ENCODE measurements at places on chromosomes 7 and 10.

DNA sequence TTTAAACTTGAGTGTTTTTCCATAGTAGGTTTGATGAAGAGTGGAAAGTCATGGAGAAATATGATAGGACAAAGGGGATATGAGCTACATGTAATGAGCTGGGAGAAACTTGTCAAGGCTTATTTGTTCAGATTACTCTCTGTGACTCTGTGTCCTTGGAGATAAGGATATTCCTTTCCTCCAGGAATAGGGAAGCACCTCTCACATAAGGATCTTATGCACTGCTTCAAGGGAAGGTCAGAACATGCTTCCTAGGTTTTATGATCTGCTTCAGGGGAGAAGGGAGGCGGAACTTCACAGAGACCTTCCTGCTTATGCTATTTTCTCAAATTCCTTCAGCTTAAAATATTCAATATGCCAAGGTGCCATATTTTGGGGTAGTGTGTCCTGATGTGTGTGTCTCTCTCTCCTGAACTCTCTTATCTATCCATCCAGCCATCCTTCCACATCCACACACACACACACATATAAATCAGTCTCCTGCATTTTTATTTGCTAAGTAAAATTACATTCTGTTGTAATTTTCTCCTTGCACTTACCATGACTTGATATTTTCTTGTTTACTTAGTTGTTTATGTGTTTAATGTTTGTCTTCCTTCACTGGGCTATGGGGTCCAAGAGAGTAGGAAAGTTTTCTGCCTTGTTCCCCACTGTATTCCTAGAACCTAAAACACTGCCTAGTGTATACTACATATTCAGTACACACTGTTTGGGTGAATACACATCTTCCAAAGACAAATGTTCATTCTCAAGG is 26.4 kb downstream of the ARL4A start:
- no peak for DNase-seq

DNA sequence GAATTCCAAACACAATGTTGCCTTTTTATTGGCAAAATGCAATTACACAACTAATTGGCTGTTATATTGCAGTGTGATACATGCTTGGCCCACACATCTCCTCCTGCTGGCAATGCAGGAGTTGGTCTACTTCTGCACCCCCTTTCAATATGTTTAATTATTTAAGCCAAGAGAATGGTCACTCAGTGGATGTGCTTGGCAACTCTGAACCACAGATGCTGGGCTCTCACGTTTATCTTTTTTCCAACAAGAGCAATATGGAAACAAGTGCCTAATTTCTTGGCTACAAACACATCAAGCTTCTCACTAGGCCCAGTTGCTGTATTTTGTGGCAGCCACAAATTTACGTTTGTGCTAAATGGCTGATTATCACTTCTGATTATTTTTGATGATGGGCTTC is 1149.2 kb upstream of the CELF2 start:
- DNase-seq = no peak

- no peak for DNase-seq
Observed at GRCh38 chr10:121352231-121352855, 245.9 kb downstream of the FGFR2 start.

DNA sequence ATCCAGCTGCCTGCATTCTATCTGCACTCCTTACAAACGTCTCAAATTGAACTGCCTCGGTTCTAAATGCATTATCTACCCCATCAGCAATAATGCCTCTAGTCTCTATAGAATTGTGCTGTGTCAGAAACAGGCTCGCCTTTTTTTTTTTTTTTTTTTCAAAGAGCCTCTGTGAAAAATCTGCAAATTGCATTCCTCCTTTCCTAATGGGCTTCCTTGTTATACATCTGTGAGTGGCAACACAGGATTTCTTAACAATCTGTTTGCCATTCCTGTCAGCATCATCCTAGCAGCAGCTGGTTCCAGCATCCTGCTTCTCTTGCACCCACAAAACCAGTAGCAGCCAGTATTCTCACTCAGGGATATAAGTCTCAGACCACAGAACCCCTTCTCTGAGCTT is 413.5 kb upstream of the SEMA3D start:
- no peak for DNase-seq

DNA sequence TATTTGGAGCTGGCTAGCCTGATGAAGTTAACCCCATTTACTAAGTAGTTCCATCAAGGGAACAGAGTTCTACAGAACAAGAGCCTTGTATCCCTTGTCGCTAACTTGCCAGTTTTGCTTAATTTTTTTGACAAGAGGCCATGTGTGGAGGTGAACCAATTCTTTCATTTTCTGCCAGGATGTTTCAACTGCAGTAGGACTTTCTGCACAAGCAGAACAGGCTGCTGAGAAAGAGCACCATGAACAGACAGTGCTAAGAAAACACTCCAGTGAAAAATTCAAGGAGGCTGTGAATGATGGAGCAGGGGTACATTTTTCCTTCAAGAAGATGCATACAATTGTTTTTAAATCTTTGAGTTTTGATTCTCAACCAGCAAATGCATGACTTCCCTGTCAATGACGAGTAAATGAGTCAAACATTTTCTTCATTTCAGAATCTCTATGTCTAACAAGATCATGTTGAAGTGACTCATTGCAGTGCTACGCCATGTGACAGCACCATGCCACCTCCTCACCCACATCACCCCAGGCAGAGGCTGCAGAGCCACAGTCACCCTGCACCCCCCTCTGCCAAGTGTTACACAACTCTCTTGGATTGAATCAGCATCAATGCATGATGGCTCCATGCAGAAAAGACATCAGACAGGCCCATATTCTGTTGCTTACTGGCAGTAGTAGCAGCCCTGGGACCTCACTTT is 193.1 kb downstream of the COBL start:
- peak; percentile 38 for DNase-seq

GRCh38 chr10:69451784-69452251 is 553 bp downstream of the TSPAN15 start:
- no peak for DNase-seq

- DNase-seq = no peak
Observed at GRCh38 chr10:4301291-4302045, 516.5 kb upstream of the KLF6 start.

DNA sequence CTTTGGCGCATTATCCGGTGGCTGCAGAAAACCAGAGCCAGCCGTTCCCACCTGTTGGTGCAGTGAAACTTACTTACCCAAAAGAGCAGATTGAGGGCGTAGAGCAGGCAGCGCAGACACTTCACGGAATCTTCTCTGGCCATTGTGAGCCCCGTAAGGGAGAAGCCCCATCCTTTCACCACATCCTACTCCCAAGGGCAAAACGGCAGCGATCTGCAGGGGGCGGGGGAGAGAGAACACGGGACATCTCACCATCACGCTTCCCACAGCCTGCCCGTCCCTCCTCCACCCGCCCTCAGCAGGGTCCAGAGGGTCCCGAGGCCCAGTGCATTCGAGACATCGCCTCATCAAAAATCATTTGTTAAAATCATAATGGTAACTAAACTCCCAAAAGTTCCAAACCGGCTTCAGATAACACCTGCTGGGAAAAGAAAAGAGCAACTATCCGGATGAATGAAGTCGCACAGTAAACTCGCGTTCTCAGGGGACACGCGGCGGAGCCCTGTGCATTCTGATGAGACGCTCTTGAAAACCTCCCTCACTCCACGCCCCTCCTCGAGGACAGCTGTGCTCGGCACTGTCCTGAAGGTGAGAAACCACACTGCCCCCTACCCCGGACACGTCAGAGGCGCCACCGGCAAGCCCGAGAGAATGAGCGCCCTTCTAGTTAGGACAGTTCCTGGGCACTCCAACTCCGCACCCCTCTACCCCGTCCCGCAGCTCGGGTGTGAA is 1.2 kb downstream of the TSPAN12 start:
- DNase-seq = no peak

DNA sequence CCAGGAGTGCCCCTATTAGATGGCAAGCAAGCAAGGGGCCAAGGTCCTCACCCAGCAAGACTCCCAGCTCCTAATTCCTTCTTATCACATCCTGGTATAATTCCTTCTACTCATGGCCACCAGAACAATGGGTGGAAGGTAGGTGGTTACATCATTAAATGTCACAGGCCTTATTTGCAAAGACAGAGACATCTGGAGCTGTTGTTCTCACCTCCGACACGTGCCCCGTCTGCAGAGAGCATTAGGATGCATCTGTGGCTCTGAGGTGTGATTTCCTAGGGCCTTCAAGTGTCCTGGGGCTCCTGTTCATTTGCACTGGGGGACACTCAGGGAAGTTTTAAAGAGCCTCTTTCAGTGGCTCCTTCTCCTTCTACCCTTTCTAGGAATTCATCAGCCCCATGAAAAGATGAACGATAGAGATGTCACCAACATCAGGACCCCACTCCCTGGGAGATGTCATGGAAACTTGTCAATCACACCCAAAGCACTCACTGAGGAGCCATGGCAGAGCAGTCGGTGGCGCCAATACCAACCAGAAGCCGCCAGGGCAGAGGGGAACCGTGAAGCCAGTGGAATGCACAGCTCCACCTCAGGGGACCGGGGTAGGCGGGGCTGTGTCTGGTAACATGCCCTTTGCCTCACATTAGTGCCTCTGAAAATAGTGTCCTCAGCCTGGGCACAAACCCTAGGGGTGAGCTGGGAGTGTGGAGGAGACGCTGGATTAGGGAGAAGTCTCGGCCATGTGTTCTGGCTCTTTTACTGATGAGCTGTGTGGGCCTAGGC is 2.9 kb upstream of the ATP6V0E2 start:
- DNase-seq = no peak

DNA sequence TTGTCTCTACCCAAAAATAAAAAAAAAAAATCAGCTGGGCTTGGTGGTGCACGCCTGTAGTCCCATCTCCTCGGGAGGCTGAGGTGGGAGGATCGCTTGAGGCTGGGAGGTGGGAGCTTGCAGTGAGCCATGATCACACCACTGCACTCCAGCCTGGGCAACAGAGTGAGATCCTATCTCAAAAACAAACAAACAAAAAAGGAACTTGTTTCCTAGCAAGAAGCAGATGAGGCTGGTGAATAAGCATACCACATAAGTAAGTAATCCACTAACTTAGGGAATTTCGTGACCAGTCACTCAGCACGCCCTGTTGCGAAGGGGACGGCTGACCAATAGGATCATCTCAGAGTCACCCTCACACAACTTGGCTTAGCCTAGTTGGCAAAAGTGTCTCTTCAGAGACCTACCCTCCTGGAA is 64.6 kb downstream of the CUX1 start:
- DNase-seq = peak; percentile 93

DNA sequence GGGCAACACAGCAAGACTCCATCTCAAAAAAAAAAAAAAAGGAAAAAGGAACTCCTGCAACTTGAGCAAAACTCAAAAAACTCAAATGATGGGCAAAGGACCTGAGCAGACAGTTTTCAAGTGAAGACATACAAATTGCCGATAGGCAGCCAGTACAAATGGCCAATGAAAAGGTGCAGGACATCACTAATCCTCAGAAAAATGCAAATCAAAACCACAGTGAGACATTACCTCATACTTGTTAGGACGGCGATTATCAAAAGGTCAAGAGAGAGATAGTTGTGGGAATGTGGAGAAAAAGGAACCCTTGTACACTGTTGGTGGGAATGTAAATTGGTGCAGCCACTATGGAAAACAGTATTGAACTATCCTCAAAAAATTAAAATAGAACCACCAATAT is 16.8 kb downstream of the SVOPL start:
- DNase-seq = no peak

GRCh38 chr7:105198223-105198622 is 184.2 kb downstream of the KMT2E start:
- peak; percentile 83 for DNase-seq

- no peak for DNase-seq
Observed at GRCh38 chr10:133394801-133395221, 854 bp downstream of the MTG1 start.

- no peak for DNase-seq
Observed at GRCh38 chr7:137674551-137675409, 172.0 kb downstream of the DGKI start.

GRCh38 chr7:130904031-130904757 is 170.2 kb upstream of the KLF14 start:
- DNase-seq = peak; percentile 64

- no peak for DNase-seq
Observed at GRCh38 chr10:106929291-106929895, 235.1 kb downstream of the SORCS1 start.

DNA sequence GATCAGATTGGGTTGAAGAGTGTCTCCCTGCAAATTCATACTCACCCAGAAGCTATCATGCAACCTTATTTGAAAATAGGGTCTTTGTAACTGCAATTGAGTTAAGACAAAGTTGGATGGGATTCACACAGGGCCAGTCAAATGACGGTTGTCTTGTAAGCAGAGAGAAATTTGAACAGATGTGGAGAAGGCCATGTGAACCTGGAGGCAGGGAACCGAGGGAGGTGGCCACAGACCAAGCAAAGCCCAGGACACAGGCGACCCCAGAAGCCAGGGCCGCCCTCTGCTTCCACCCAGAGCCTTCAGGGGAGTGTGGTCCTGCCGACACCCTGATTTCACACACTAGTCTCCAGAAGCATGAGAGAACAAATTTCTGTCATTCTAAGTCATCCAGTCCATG is 140.8 kb downstream of the SFMBT2 start:
- no peak for DNase-seq

- DNase-seq = no peak
Observed at GRCh38 chr10:52752801-52753445, 19.7 kb downstream of the MBL2 start.

GRCh38 chr7:47596502-47597202 is 14.7 kb upstream of the TNS3 start:
- no peak for DNase-seq

- DNase-seq = no peak
Observed at GRCh38 chr7:100859856-100860255, 7.3 kb upstream of the TRIP6 start.

GRCh38 chr7:36923185-36923584 is 198.9 kb upstream of the AOAH start:
- DNase-seq = no peak

DNA sequence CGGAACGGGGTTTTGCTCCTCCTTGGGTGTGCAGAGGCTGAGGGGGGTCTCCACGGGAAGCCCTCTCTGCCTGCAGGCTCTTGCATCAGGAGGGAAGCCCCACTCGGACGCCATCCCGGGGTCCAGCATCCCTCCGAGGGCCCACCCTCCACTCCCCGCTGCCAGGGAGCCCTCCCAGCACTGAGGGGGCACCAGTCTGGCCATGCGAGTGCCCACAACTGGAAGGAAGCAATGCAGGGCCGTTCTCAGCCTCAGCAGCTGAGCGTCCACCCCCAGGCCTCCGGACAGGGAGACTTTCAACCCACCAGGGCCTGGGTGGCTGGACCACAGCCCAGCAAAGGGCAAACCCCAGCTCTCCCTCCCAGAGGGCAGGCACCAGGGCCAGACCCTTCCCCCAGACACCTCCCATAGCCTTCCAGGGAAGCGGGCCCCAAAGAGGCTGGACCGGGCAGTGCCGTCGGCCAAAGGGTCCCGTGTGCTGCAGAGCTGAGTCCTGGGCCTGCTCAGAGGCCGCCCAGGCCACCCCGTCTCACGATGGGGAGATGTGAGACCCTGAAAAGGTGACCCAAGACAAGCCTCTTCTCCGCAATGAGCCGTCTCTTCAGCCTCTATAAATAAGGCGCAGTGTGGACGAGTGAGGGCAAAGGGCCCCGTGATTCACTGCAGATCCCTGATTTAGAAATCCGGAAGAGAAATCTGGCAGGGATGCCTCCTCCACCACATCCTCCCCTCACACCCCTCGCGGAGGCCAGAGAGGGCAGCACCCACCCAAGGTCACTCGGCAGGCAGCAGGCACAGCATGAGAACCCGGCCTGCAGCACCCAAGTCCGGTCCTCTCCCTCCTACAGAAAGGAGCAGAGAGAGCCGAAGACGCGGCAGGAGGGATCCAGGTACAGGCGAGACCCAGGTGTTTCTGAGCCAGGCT is 81.9 kb upstream of the DNAAF5 start:
- DNase-seq = no peak

- DNase-seq = no peak
Observed at GRCh38 chr7:155795401-155795800, 16.9 kb downstream of the SHH start.

- no peak for DNase-seq
Observed at GRCh38 chr7:116545411-116545993, 20.7 kb downstream of the CAV1 start.
